ENCODE measurements at places on chromosomes 16 and 17.

DNA sequence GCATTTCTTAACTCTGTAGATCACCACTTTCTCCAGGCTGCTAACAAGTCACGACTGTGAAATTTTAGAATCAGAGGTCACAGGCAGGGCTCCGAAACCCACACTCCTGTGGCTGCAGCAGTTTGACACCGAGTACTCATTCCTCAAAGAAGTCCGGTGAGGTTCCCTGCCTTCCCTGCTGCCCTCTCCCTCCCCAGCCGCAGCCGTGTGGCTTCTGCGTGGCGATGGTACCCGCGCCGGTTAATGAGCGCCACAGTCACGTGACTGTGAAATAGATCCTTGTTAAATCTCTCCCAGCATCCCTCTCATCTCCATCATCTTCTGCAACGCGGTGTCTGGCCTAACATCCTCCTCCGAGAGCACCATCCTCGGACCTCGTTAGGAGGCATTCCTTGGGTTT is 65.2 kb upstream of the ENDOV start:
- DNase-seq = no peak

DNA sequence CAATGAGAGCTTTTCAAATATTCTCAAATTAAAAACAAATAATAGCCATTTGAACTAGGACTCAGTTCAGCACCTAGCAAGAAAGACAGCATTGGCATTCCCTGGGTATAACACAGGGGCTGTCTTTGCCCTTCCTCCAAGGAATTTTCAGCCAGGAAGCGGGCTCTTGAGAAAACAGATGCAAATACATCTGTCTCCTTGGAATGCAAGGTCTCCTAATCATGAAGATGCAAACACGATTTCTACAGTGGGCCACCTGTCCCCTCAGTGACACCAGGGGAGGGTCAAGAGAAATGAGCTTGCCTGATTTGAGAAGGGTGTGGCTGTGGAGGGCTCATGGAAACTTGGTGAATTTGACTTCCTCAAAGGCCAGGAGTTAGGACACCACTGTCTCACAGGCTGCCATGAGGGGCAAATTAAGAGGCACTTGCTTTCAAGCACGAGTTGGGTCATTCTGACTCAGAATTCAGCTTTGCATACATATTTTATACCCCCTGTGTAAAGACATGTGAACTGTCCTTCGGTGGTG is 24.5 kb upstream of the SUPT4H1 start:
- no peak for DNase-seq

DNA sequence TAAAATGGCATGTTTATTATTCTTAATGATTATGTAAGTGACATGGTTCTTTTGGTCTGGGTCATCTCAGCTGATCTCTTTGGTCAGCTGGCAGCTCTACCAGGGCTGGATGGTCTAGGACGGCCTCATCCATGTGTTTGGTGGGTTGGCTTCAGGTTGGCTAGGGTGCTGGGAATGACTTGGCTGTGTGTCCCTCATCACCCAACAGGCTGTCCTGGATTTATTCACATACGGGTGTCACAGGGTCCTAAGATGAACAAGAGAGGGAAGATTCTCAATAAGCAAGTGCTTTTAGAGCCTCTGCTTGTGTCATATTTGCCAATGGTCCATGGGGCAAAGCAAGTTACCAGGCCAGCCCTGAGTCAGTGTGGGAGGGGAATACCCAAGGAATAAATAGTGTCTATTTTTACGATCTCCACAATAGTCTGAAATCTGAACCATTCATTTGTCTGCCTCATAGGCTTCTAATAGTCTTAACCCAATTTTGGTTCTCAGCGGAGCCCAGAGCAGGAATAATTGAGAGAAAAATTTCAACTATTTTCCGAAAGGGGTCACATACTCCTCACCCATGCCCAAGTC is 157.5 kb downstream of the HS3ST2 start:
- no peak for DNase-seq

DNA sequence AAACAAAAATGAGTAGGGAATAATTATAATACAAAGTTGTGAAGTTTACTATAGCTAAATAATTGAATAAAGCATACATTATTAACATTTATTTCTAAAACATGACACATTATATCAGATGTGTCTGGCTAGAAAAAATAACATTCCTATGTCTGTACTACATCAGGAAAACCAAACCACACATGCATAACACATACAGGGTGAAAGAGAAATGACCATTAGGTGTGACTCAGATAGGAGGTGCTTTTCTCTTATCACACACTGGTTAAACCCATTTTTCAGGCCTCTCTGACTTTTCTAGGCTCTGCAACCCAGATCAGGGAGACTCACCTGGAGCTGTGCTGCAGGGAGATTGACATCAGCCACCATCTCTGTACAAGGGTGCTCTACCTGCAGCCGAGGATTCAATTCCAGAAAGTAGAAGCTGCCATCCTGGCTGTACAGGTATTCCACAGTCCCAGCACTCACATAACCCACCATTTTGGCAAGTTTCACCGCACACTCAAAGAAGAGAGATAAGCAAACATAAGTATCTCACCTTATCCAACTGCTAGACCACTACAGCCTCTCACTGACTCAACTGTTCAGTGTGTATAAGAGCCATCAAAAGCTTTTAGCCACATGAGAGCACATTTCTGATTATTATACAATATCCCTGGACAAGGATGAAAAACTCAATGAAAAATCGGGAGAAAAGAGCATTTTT is 116.6 kb upstream of the C17orf78 start:
- DNase-seq = no peak

DNA sequence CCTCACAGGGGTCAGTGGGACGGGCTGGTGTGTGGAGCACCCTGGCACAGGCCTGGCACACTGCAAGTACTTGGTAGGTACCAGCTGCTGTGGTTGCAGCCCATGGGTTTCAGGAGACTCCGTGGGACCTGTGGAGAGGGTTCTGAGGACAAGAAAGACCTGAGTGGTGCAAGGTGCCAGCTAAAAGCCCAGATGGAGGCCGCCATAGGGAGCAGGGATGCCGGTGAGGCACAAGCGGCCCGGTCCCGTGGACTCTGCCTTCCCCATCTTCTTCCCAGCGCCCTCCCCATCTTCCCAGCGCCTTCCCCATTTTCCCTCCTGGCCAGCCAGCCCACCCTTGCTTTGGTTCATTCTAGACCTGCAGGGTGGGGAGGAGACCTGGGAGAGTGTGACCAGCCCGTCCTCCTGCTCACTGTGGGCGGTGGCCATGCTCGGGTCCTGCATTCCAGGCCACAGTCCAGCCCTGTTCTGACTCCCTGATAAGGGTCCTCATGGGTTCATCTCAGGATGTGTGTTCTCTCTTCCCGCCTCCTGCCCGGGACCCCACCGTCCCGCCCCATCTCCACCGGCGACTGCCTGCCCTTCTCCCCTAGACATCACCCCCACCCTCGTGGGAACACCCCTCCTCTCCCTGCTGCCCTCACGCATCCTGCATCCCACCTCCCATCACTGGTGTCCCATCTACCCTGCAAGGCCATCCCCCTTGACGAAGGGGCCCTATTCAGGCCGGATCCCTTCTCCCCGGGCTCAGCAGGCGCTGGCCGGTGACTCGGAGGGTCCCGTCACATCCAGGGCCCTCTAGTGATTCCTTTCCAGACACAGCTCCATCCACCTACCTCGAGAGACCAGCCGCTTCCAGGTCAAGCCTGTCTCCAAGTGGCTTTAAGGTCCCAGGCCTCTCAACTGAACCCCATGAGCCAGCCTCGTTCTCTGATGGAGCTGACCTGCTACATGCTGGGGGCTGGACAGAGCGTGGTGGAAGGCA is 3.4 kb downstream of the ZNF469 start:
- no peak for DNase-seq

- no peak for DNase-seq
Measured at GRCh38 chr16:86138121-86139085, 239.4 kb downstream of the IRF8 start.

DNA sequence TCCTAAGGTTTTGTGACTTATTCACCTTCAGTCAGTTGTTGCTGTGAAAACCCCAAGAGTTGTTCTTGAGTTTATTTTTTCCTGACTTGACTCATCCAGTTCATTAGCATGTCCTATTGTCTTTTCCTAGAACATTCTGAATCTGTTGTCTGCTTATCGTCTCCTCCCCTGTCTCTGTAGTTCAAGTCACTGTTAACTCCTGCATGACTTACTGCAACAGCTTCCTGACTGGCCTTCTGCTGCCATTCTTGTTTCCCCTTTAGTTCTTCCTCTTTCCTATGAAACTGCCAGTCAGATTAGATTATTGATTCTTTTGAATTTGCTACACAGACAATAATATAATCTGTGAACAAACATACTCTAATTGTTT is 161.5 kb downstream of the FTO start:
- DNase-seq = no peak

DNA sequence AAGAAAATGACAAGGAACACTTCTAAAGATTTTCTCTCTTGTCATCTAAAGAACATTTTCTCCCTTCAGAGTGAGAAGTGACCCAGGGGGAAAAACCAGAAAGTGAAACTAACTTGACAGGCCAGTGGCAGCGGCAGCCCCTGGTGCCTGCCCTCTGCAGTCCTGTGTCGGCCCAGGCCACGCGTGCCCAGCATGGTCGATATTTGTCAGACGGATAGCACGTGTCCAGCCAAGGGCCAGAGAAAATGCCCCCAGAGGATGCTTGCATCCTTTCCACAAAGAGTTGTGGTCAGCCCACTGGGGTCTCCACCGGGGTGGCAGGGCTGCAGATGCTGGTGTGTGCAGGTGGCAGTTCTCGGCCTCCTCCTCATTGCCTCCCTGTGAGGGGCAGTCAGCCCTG is 176.6 kb downstream of the RAB11FIP4 start:
- no peak for DNase-seq

DNA sequence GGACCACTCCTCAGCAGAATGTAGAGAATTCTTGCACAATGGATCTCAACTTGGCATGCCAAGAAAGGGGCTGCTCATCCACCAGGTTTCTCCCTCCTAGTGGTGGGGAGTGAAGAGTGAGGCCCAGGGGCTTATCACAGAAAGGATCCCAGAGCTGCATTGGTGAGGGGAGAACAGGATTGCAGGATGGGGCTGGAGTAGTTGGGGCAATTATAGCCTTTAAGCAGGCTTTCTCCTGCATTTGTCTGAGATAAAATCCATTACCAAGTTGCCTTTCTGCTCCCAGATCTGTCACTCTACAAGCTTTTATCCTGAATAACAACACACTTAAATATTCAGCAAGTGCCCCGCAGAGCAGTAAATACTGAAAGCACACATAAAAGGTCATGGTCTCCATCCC is 130.8 kb upstream of the CES5A start:
- DNase-seq = no peak

GRCh38 chr16:56860226-56861020 is 4.6 kb upstream of the SLC12A3 start:
- no peak for DNase-seq

DNA sequence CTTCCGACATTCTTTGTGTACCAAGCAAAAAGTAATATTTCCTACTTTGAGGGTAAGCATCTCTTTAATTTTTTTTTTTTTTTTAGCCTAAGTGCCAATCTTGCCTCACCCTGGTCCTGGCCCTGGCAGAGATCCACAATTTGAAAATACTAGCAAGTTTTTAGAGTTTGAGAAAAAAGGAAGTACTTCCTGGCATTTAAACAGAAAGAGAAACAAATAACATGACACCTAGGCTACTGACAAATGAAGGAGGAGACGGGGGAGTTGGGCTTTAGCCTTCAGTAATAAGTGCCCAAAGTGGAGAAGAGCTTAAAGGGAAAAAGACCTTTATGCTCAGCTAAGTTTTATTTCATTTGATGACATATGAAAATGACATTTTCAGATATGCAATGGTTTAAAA is 92.8 kb downstream of the HS3ST3A1 start:
- DNase-seq = no peak

DNA sequence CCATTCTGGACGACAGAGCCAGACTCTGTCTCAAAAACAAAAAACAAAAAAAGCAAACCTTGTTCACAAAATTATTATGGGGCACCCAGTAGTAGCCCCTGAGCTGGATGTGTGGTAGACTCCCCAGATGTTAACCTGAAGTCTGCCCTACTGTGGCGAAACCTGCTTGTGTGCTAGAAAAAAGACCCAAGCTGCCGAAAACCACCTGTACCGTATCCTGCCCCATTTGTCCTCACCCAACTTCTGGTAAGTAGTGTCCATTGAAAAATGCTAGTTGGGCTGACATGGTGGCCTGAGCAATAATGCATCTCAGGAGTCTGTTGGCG is 9.1 kb downstream of the RMI2 start:
- peak; percentile 3 for DNase-seq

DNA sequence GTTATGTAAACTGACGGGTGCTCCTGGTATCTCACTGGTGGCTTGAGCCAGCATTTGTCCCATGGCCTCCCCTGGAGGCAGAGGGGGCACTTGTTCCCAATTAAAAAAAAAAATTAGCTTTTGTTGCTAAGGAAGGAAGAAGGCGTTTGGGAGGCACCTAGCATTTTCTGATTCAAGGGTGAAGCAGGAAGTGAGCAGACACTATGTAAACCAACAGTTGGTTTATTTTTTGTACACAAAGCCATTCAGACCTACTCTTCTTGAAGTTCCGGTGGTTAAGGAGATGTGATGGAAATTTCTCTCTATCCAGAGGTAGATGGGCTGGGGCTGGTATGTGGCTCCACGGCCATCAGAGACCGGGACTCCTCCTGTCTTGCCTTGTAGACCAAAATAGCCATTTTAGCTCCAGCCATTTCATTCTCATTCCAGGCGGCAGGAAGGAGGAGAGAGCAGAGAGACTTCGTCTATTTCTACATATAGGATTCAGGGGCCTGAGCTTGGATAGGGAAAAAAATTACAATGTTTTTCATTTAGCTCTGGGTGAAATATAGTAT is 103.0 kb downstream of the SNX29 start:
- no peak for DNase-seq

GRCh38 chr17:68134046-68134637 is 98.6 kb downstream of the KPNA2 start:
- no peak for DNase-seq

- DNase-seq = no peak
Measured at GRCh38 chr16:69711115-69711740, 15.1 kb downstream of the NQO1 start.

DNA sequence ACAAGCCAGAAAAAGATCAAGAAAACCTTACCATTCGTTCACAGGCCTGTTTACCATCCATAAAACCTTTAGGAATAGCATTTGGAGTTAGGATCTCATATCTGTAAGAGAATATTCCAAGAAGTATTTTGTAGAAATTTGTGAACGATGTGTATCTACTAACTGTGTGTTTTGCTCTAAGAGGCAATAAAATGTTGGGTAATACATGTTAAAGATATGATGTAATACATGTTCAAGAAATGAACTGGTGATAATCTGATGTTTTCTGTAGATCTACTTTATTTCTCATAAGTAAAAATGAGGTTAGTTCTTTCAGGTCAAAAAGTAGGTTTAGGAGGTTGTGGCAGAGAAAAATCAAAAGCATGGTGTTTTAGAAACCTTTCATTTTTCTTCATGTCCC is 83.2 kb downstream of the NDEL1 start:
- no peak for DNase-seq

- no peak for DNase-seq
Measured at GRCh38 chr17:44496815-44497214, 6.4 kb downstream of the GPATCH8 start.

DNA sequence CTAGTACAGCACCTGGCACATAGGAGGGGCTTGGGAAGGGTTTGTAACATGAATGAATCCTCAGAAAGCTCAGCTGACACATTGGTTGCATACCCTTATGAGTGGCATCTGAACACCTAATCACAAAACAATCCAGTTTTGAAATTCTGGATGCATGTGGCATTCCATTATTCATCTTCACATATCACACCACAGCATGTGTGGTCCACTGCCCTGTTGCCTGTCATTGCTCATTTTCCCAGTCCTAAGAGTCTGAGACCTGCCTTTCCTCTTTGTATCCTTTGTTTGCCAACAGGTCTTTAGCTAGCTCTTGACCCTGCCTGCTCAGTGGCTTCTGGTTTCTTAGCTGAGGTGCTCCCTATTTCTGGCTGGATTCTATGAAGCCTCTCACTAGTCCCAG is 170.8 kb upstream of the ASIC2 start:
- no peak for DNase-seq

Data from HEK293T (cell line).